ENCODE measurements at places on chromosomes 12 and 14.

DNA sequence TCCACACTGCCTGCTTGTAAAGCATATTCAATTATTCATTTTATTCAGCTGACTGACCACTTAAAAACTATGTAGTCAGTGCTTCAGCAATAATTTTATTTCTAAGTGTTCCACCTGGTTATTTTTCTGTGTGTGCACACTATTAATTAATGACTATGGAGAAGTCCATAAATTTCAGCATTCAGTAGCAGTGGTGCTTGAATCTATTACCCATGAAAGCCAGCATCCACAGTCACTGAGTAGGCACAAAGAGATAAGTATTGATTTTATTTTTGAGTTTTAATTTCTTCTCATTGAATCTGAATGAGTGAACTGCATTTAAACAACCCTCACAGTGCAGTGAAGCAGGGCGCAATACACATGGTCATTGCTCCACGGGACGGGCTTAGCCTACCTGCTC is 643.1 kb downstream of the GALC start:
- no peak for DNase-seq

DNA sequence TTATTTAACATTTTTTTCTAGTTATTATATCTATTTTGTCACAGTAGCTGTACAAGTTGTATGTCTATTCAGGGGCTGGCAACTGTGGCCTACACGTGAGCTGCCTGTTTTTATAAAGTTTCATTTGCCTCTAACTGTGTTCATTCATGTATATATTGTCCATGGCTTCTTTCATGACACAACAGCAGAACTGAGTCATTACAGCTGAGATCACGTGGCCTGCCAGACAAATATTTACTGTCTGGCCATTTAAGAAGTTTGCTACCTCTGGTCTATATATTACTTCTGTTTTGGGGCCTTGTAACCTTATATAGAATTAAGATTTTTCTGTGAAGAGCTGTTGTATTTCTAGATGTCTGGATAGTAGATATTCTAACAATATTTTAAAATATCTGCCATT is 37.9 kb downstream of the KIAA0586 start:
- DNase-seq, result no peak

GRCh38 chr12:71682466-71682865 is 3.4 kb upstream of the TMEM19 start:
- no peak for DNase-seq

DNA sequence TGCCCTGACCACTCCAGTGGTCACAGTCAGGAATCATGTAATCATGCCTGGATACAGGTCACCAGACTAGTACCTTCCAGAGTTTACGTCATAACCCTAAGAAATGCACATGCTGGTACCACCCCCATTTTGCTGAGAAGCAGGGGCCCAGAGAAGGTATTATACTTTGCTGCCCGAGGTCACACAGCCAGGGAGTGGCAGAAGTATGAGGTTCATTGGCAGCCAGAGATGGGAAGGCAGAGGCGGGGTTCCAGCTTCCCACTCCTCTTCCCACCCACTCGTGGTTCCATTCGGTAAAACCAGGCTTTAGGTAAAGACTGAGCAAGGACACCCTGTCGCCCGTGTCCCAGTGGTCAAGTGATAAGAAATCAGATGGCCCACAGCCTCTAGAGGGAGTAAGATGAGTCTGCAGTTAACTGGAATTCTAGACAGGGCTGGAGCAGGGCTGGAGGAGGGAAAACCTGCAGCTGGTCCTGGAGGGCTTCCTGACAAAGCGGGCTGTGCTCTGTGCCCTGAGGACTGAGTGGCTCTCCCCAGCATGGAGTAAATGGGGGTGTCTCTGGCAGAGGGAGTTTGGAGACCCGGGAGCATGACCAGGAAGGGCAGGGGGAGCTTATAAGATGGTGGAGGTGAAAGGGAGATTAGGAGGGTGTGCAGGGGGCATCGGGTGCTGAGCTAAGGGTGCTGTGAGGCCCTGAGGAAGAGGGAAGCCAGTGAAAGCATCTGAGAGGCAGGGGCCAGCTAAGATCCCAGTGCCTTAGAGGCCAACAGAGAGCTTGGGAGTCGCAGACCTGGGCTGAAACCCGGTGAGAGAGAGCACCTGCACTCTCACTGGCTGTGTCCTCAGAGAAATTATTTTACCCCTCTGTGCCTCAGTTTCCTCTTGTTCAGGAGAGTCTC is 5.7 kb downstream of the FAM222A start:
- no peak for DNase-seq

GRCh38 chr14:34172550-34173368 is 221.9 kb upstream of the EGLN3 start:
- no peak for DNase-seq

DNA sequence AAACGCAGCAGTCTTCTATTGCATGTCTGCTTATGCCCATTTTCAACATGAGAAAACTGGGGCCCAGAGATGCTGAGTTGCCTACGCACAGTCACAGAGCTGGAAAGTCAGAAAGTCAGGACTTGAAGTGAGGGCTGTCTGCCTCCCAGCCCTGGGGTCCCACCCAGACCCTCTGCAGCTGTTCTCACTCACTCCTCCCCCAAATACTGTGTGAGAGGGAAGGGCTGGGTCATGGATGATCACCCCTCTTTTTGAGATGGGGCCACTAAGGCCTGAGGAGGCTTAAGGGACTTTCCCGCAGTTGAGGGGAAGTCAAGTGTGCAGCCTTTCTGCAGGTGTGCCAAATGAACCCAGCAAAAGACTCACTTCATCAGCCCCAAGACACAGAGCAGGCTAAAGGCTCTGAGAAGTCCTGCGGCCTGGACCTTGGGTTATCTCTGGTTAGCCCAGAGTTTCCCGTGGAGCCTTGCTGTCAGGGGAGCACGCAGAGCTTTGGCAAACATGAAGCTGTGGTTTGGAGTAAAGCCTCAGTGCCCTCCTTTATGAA is 18.7 kb downstream of the DTX1 start:
- no peak for DNase-seq

DNA sequence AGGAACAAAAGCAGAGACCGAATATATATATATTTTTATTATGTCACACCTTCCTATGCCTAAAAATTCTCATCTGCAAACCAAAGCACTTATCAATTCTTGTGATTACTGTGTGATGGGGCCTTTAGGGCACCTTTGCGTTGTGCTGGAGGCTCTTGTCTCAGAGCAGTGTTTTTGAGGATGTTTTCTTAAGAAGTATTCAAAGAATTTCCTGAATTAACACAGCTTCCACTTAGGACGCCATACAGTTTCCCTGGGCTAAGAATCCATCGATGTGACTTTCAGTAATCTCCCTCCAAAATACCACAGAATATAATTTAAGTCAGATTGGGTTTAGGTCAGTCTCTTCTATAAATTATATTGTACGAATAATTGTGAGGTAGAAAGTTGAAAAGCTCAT is 22.0 kb upstream of the HIF1A start:
- DNase-seq, result no peak

- DNase-seq, result no peak
Observed at GRCh38 chr14:74141703-74142102, 56.9 kb downstream of the LIN52 start.

DNA sequence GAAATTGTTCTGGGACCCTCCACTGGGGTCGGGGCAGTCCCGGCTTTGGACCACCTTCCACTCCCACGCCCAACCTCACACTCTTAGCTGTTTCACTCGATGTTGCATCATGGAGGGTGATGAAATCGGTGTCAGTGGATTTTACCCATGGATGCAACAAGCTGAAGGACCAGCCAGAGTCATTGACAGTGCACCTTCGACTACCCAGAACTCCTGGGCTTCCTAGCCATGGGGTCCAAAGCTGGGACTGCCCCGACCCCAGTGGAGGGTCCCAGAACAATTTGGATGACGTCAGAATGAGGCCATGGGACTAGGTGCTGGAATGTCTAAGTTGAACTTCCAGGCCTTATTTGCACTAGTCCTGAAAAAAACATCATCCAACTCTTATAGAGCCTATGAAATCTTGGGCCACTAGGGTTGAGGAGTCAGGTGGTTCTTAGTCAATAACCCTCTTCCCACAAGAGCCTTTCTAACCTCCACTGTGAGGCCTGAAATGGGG is 882 bp upstream of the IL23A start:
- no peak for DNase-seq

- DNase-seq, result no peak
Observed at GRCh38 chr12:64618953-64619590, 8.8 kb downstream of the RASSF3 start.

DNA sequence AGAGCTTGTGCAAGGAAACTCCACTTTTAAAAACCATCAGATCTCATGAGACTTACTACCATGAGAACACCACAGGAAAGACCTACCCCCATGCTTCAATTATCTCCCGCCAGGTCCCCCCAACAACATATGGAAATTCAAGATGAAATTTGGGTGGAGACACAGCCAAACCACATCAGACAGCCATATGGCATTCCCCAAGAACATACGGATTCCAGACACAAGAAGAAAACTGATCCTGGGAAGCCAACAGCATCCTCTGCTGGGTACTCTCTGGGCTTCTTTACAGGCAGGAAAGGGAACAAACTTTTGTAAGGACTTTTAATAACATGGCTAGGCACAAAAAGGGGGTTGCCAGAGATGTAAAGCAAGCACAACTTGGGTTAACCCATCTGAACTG is 127.2 kb downstream of the TMEM132C start:
- DNase-seq, result no peak

- no peak for DNase-seq
Observed at GRCh38 chr14:73865534-73866113, 14.0 kb downstream of the PTGR2 start.

DNA sequence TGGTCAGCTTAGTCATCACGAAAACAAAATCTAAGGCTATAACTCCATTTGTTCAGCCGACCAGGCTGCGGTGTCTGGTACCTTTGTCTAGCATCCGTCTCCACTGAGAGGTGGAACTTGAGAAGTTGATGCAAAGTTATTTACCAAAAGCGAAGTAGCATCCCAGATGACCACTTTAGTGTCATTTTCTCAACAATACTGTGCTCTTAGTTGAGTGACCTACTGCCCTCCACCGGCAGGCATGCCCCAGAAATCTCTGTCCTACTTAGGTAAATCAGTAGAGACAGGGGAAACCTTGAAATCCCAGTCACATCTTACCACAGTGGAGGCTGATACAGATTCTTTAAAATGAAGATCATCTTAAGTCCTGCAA is 1.3 kb upstream of the ST8SIA1 start:
- no peak for DNase-seq

DNA sequence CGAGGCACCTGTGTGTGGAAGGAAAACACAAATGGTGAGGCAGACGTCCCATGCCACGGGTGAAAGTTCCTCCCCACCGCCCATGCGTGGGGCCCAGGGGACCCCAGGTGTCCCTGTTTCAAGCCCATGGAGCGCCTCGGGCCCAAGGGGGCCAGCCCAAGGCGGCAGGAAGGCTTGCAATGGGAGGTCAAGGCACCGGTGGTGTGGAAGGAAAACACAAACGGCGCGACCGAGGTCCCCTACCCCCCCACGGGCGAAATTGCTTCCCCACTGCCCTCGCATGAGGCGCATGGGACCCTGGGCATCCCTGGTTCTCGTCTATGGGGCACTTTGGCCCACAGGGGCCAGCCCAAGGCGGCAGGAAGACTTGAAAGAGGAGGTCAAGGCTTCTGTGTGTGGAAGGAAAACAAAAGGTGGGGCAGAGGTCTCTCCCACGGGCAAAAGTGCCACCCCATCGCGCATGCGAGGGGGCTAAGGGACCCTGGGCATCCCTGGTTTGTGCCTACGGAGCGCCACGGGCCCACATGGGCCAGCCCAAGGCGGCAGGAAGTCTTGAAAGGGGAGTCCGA is 379.4 kb downstream of the ALG10 start:
- DNase-seq, result no peak
